Activated naive CD8-positive, alpha-beta T cell treated with anti-CD3 and anti-CD28 coated beads, Interleukin-2, amount 10 ng/mL, durations not matched to agents 7 days and 5 days (primary cell): ENCODE measurements at places on chromosomes 4 and X.

DNA sequence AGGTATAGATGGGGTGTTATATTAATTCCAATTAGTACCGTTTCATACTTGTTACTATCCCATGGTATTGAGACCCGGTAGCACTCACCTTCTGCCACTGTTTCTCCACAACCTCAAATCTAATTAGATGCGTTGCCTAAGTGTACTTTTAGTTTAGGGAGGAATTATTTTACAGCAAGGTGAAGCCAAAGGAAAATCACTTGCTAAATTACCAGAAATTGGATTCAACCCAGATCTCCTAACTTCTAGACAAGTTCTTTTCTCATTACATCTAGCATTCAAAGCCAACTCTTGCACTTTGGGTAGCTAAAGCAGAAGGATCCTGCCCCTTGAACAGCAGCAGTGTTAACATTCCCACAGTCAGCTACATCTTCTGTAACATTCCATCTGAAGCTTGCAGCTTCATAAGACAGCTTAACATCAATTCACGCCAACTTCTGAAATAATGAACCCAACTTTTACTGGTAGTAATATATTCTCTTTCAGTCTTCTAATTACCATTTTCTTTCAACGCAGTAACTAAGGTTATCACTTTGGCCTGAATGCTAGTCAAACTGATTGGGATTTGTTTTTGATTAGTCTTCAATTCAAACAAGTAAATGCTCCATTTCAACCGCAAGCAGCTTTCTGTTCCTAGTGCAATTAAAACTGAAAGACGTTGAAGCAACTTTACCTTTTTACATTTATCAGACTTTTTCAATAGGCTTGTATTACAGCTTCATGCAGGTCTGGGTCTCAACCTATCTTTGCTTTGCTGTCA, 934 bp upstream of the SEC31A start:
- peaks cover 20% of the 10 kb centered on the region for H3K36me3 ChIP-seq
- DNase-seq = no peak
- H3K4me3 ChIP-seq = peak overlapping the region; percentile 95
- H3K4me1 ChIP-seq = peaks cover 32% of the 10 kb centered on the region
- no peaks in the 10 kb centered on the region for H3K27me3 ChIP-seq
- peak overlapping the region; percentile 97 for H3K27ac ChIP-seq

GRCh38 chr4:101785486-101785885, 5.0 kb upstream of the BANK1 start:
- H3K4me3 ChIP-seq = peak overlapping the region; percentile 41
- H3K36me3 ChIP-seq = peaks cover 1% of the 10 kb centered on the region

DNA sequence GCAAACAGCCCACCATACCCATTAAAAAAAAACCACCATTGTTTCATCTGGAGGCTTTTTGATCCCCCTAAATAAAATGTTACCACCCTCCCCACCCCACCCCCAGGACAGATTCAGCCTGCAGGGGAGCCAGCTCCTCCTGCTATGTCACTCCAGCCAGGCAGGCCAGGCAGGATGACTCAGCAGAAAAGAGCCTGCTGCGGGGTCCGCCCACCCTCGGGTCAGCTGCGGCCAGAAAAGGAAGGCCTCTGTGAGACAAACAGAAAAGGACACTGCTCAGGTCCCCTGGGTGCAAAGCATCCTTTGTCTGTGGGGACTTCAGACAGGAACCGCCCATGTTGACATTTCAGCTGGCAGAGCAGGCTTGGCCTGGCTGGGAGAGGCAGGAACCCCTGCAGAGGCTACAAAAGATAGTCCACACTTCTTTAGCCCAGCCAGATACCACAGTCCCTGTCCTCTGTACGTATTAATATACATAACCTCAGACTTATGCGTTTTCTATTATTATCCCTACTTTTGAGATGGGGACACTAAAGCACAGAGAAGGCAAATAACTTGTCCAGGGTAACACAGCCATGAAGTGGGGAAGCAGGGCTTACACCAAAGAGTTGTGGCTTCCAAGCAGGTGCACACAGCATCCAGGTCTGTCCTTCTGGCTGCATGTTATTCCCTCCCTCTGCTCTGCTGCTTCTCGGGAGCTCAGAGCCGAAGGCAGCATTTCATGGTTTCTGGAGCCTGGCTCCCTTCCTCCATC, 147.7 kb downstream of the CPEB2 start:
- H3K27me3 ChIP-seq = peaks cover 2% of the 10 kb centered on the region
- H3K36me3 ChIP-seq = no peaks in the 10 kb centered on the region
- no peak overlapping the region for H3K4me3 ChIP-seq
- H3K4me1 ChIP-seq = no peaks in the 10 kb centered on the region
- H3K27ac ChIP-seq = no peak overlapping the region

GRCh38 chr4:140300271-140300970, 73.0 kb upstream of the SCOC start:
- no peaks in the 10 kb centered on the region for H3K36me3 ChIP-seq
- no peak for DNase-seq
- H3K4me1 ChIP-seq = no peaks in the 10 kb centered on the region
- H3K4me3 ChIP-seq = no peak overlapping the region
- no peak overlapping the region for H3K27ac ChIP-seq
- H3K27me3 ChIP-seq = peaks cover 11% of the 10 kb centered on the region

GRCh38 chr4:141630854-141631253, 5.5 kb upstream of the IL15 start:
- H3K36me3 ChIP-seq = no peaks in the 10 kb centered on the region
- H3K4me1 ChIP-seq = peaks cover 2% of the 10 kb centered on the region
- peaks cover 21% of the 10 kb centered on the region for H3K27me3 ChIP-seq
- H3K4me3 ChIP-seq = no peak overlapping the region
- H3K27ac ChIP-seq = no peak overlapping the region

DNA sequence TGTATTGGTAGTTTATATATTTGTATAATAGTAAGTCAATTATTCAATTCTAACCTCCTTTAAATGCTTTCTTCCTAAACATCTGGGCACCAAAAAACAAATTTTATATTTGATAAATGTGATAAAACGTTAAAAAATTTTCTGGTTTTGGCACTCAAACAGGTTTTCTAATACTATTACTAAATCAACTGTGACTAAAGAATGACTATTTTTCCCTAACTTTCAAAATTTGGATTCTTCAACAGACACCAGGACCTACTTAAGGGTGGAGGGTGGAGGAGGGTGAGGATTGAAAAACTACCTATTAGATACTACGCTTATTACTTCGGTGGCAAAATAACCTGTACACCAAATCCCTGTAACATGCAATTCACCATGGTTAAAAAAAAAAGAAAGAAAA, 555.5 kb downstream of the IL15 start:
- no peaks in the 10 kb centered on the region for H3K27me3 ChIP-seq
- H3K4me3 ChIP-seq = no peak overlapping the region
- no peak for DNase-seq
- peaks cover 21% of the 10 kb centered on the region for H3K36me3 ChIP-seq
- no peak overlapping the region for H3K27ac ChIP-seq

DNA sequence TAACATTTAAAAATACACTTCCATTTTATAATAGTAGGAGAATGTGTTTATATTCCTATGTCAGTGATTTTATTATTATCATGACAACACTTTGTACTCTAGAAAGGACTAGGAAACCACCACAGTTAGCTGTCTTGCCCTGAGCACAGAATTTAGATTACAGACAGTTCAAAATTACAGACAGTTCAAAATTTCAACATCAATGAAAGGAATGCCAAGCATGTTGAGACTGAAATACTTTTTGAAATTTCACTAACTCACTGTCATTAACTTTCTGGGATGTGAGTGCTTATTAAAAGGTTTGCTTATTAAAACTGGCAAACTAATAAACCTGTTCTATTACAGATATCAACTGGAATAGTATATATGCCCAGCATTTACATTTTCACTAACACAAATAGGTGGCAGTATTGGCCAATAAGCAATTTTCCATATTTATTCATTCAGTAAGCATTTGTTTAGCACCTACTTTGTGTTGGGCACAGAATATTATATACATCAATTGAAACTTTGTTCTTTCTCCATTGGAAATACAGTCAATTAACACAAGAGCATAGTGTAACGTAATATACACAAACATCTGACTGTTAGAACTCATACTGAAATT, 179.4 kb downstream of the FBXW7 start:
- peaks cover 14% of the 10 kb centered on the region for H3K4me1 ChIP-seq
- H3K4me3 ChIP-seq = no peak overlapping the region
- no peaks in the 10 kb centered on the region for H3K27me3 ChIP-seq
- no peak for DNase-seq
- H3K27ac ChIP-seq = no peak overlapping the region

- H3K27ac ChIP-seq = no peak overlapping the region
- no peak for DNase-seq
- peaks cover 22% of the 10 kb centered on the region for H3K4me1 ChIP-seq
- H3K27me3 ChIP-seq = no peaks in the 10 kb centered on the region
These were observed 74.1 kb downstream of the ARSJ start for GRCh38 chr4:113905301-113905700.

DNA sequence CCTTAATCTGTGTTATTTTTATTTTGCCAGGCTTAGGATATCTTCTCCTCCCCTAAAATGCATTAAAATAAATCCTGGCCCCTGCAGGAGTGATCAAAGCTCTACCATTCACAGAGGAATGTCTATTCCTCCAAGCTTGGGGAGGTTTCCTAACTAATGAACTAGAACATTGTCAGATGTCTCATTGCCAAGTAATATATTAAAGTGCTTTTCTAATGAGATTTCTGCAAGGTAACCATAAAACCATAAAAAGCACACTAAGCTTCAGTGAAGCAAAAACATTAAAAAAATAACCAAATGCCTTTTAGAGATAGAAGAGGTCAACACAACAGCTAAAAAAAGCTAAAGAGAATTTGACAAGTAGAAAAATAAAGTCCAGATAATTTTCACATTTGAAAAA, 34.8 kb downstream of the IGFBP7 start:
- H3K27ac ChIP-seq = no peak overlapping the region
- H3K27me3 ChIP-seq = peaks cover 7% of the 10 kb centered on the region
- H3K4me3 ChIP-seq = no peak overlapping the region
- H3K4me1 ChIP-seq = no peaks in the 10 kb centered on the region
- H3K36me3 ChIP-seq = no peaks in the 10 kb centered on the region

- H3K27me3 ChIP-seq = peaks cover 3% of the 10 kb centered on the region
- no peak overlapping the region for H3K27ac ChIP-seq
- no peak overlapping the region for H3K4me3 ChIP-seq
- no peak for DNase-seq
- peaks cover 3% of the 10 kb centered on the region for H3K36me3 ChIP-seq
These were observed 52.9 kb upstream of the CXCL8 start for GRCh38 chr4:73687421-73687820.

DNA sequence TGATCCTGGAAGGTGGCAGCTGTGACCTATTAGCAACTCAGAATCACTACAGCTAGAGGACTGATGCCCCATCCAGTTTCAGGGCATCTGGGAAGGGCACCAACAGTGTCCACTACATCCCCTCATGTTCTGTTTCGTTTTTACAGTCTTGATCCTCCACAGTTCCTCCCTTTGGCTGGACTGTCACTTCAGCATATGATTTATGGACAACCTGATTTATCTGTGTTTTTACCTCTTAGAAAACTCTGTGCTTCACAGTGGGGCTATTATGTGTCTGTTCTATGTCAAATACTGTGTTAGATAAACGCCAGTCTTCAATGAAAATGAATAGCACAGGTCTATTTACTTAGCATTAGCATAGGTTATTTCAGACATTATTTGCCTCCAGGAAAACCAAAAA, 63.1 kb upstream of the GRPR start:
- no peaks in the 10 kb centered on the region for H3K36me3 ChIP-seq
- H3K4me3 ChIP-seq = no peak overlapping the region
- no peak overlapping the region for H3K27ac ChIP-seq
- H3K4me1 ChIP-seq = no peaks in the 10 kb centered on the region
- H3K27me3 ChIP-seq = no peaks in the 10 kb centered on the region

GRCh38 chrX:21691512-21692018, 33.4 kb upstream of the KLHL34 start:
- no peak overlapping the region for H3K4me3 ChIP-seq
- DNase-seq = no peak
- H3K27me3 ChIP-seq = no peaks in the 10 kb centered on the region
- H3K36me3 ChIP-seq = peaks cover 4% of the 10 kb centered on the region
- no peak overlapping the region for H3K27ac ChIP-seq
- peaks cover 4% of the 10 kb centered on the region for H3K4me1 ChIP-seq

DNA sequence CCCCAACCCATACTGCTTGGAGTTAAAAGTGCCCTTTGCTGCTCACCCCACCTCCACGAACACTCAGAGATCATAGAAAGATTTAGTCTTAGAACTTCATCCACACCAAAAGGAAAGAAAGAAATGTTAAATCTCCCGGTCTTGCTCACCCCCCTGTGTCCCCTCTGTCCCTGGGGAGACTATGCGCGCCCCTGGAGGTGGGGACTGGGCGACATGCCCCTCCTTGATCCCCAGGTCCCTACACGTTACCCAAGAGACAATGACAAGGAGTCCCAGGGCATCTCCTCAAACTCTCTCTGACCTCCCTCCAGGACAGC, 620 bp downstream of the ITM2A start:
- no peak for DNase-seq
- peak overlapping the region; percentile 94 for H3K27ac ChIP-seq
- peak overlapping the region; percentile 97 for H3K4me3 ChIP-seq

DNA sequence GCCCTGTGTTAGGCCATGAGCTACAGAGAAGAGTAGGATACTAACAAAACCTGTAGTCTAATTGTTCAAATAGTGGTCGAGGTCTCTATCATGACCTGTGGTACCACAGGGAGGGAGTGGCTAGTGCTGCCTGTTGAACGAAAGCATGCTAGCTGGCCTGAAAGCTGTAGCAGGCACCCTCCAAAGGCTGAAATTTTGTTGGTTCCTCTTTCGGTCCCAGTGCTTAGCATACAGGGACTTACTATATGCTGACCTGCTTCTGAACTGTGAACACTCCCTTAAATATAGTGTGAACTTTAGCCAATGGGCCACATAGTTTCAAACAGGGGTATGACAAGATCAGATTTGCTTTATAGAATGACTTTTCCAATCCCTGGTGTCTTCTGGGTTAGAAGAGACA, 113.4 kb downstream of the PJA1 start:
- H3K36me3 ChIP-seq = no peaks in the 10 kb centered on the region
- H3K27ac ChIP-seq = no peak overlapping the region
- H3K27me3 ChIP-seq = no peaks in the 10 kb centered on the region
- no peak overlapping the region for H3K4me3 ChIP-seq
- no peak for DNase-seq

GRCh38 chrX:110557864-110558263, 199.2 kb downstream of the RTL9 start:
- no peak for DNase-seq
- no peak overlapping the region for H3K4me3 ChIP-seq
- no peaks in the 10 kb centered on the region for H3K36me3 ChIP-seq
- no peaks in the 10 kb centered on the region for H3K4me1 ChIP-seq
- no peak overlapping the region for H3K27ac ChIP-seq
- H3K27me3 ChIP-seq = no peaks in the 10 kb centered on the region

GRCh38 chrX:115940888-115941332, 229.6 kb upstream of the AGTR2 start:
- H3K27me3 ChIP-seq = no peaks in the 10 kb centered on the region
- no peaks in the 10 kb centered on the region for H3K4me1 ChIP-seq
- no peak overlapping the region for H3K4me3 ChIP-seq
- DNase-seq = no peak
